Immature natural killer cell (primary cell): ENCODE measurements at places on chromosomes 1 and 21.

DNA sequence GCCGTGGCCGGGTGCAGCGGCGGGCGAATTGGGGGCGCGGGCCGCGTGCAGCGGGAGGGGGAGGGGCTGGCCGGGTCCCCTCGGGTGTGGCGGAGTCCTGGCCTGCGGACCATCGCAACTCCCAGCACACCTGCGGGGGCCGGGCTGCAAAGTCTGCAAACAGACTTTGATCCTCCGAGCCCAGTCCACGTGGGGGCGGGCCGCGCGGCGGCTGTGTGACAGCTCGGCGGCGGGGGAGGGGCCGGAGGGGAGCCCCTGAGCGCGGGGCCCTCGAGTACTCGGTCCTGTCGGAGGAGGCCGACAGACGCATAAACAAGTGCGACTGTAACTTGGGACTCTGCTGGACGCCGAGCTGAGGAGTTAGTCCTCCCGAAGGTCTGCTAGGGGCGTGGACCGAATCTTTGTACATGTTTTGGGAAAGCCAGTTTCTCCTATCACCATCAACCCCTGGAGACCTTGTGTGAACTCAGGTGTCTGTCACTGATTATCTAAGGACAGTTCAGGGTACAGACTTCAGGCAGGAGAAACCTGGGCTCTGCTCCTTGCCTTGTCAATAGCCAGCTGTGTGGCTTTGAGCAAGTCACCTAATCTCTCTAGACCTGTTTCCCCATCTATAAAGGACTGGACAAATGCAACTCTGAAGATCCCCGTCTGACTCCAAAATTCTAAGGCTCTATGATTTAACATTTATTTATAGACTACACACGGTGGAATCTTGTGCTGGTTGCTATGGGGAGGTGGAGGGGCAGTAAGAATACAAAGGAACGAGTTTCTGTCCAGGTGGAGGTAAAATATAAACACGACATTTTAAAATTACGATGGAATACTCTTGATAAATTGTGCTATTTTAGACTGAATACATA lies 710 bp upstream of the SLC30A1 start:
- peak overlapping the region; percentile 84 for H3K4me3 ChIP-seq
- peaks cover 9% of the 10 kb centered on the region for H3K27me3 ChIP-seq
- DNase-seq = no peak

DNA sequence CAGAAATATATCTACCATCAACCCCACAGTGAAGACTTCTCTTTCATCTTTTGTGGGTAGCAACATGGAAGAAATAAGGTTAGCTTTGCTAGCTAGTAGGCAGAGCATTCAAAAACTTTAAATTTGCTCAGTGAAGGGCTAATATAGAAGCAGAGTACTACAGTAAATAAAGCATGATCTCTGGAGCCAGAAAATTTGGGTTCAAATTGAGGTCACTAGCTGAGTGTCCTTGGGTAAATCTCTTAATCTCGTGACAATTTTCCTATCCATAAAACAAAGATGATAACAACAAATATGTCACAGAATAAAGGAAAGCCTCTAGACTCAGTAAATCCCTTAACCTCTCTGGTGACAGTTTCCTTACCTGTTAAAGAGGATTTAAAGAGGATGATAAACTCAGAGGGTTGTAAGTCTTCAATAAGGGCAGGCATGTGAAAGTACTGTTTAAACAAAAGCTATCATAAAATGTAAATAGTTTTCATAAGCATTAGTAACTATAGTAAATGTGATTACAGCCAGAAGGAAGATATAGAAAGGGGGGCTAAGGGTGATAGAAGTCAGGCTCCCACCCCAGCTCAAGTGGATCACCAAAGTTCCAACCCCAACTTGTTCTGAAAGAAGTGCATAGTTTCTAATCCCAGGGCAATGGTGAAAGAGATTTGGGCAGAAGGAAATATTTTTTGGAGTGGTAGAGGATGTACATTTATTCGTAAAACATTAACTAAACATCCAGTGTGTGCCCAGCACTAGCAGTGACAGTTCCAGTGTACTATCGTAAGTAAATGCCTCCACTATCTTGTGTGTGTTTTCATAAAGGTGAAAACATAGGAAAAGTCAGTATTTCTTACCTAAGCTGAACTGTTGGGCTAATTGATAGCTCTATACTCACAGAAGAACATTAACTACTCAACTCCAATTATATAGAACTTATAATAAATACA lies 24.8 kb downstream of the TM2D1 start:
- no peaks in the 10 kb centered on the region for H3K4me1 ChIP-seq
- H3K36me3 ChIP-seq = peaks cover 25% of the 10 kb centered on the region
- no peak overlapping the region for H3K4me3 ChIP-seq
- no peaks in the 10 kb centered on the region for H3K27me3 ChIP-seq

DNA sequence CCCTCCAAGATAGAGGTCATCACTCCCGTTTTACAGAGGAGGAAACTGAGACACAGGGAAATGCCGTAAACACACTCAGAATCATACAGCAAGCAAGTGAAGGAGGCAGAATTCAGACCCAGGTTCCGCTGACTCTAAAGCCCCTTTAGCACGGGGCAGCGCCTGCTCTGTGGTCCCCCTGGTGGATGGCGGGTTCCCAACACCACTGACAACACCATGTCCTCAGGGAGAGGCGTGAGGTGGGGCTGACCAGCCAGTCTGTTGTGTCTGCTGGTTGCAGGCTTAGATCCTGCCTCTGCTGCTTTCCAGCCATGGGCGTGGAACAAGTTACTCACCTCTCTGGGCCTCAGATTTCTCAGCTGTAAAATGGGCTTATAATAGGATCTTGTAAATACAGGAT lies 617.3 kb downstream of the MATN1 start:
- H3K36me3 ChIP-seq = no peaks in the 10 kb centered on the region
- H3K4me1 ChIP-seq = peaks cover 5% of the 10 kb centered on the region
- H3K27ac ChIP-seq = no peak overlapping the region
- peaks cover 2% of the 10 kb centered on the region for H3K27me3 ChIP-seq
- DNase-seq = no peak
- no peak overlapping the region for H3K4me3 ChIP-seq

DNA sequence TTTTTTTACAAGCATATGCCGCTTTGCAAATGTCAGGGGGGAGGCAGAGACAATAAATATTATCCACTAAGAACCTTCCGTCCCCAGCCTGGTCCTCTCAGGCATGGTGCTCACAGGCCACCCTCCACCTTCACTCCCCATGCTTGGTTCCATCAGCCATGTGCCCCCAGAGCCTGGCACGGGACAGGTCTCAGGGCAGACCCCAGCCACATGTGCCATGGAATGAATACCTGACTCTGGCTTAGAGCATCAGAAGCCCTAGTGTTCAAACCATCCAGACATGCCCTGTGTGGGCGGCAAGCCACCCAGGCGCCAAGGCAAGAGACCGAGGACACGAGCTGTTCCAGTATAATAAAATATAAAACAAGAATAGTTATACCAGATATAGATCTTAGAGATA lies 5.4 kb downstream of the LSS start:
- no peak overlapping the region for H3K27ac ChIP-seq
- peaks cover 10% of the 10 kb centered on the region for H3K36me3 ChIP-seq
- no peak overlapping the region for H3K4me3 ChIP-seq
- DNase-seq = no peak
- H3K4me1 ChIP-seq = peaks cover 34% of the 10 kb centered on the region

DNA sequence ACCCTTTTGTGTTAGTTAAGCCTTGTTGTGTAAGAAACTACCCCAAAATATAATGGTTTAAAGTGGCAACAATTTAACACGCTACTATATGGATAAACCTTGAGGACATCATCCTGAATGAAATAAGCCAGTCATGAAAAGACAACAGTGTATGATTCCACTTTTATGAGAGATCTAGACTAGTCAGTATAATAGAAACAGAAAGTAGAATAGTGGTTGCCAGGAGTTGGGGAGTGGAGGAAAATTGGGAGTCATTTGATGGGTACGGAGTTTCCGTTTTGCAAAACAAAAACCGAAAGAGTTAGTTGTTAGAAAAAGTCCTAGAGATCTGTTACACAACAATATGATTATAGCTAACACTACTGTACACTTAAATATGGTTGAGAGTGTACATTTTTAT lies 16.0 kb upstream of the CHIA start:
- peaks cover 11% of the 10 kb centered on the region for H3K4me1 ChIP-seq
- H3K4me3 ChIP-seq = no peak overlapping the region
- peaks cover 3% of the 10 kb centered on the region for H3K36me3 ChIP-seq
- H3K27me3 ChIP-seq = peaks cover 11% of the 10 kb centered on the region
- no peak for DNase-seq
- H3K27ac ChIP-seq = no peak overlapping the region

- DNase-seq = no peak
- no peaks in the 10 kb centered on the region for H3K27me3 ChIP-seq
- H3K4me1 ChIP-seq = peaks cover 37% of the 10 kb centered on the region
- no peak overlapping the region for H3K4me3 ChIP-seq
These were observed 160.9 kb upstream of the SYT6 start for GRCh38 chr1:114314576-114314975.

DNA sequence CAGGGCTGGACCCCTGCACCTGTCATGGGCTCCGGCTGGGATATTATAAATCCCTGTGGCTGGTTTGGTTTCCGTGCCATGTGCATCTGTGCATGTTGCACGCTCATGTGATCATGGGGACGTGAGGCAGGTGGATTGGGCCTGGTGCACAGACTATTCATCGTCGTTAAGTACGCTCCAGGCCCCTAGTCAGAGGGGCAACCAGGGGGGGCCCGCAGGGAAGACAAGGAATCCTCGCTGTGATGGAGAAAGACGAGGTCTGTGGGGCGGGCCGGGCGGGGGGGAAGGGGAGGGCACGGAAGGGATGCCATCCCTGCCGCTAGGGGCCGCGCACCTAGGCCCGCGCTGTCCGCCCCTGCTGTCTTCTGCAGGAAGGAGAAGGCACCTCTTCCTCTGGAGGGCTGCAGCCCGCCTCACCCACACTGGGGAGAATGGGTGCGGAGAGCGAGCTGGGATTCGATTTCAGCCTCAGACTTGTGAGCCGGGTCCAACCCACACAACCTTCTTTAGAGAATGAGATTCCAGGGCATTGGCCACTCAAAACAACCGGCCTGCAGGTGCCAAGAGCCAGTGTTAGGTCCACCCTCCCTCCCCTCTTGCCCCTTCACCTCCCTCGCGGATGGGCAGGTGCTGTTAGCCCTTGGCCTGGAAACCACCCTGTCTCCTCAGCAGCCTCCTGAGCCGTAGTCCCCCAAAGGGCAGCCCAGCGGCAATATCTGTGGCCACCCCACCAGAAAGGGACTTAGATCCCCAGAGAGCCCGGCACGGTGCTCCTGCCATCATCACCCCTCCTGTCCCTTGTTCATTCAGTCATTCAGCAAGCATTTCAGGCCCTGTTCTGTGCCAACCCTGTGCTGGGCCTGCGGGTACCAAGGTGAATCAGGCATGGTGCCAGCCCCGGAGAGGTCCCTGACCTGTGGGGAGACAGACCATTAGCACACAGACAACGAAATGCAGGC lies 950 bp upstream of the LRP8 start:
- H3K4me3 ChIP-seq = peak overlapping the region; percentile 88
- H3K4me1 ChIP-seq = peaks cover 23% of the 10 kb centered on the region
- DNase-seq = no peak
- H3K27ac ChIP-seq = peak overlapping the region; percentile 20

DNA sequence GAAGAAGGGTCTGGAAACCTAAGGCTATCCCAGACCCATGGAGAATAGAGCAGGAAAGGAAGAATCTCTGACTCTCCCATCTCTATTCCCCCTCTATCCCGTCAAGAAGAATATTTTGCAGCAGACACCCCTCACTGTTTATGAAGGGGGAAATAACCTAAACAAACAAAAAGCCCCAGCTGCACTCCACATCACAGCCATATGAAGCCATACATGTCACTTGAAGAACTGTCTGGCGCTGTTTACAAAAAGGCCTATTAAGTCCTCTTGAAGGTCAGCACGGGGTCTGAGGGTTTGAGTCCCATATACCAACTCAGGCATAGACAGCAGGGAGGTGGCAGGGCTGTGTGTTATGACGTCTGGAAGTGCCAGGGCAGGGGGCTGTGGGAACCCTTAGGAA lies 31.4 kb downstream of the TRABD2B start:
- DNase-seq = no peak
- no peaks in the 10 kb centered on the region for H3K36me3 ChIP-seq
- H3K27ac ChIP-seq = no peak overlapping the region
- H3K4me1 ChIP-seq = no peaks in the 10 kb centered on the region
